ENCODE measurements at places on chromosomes 7 and 10. TPM values are rescaled to one million over a fixed set of nuclear protein-coding genes. Genes with fewer than 3 reads are reported as not detected.

- peak; percentile 58 for DNase-seq
These were observed 161.7 kb upstream of the PLXDC2 start for GRCh38 chr10:19654576-19654975.

- no peak for DNase-seq
These were observed 204.3 kb downstream of the SFMBT2 start for GRCh38 chr10:7206412-7207100.

DNA sequence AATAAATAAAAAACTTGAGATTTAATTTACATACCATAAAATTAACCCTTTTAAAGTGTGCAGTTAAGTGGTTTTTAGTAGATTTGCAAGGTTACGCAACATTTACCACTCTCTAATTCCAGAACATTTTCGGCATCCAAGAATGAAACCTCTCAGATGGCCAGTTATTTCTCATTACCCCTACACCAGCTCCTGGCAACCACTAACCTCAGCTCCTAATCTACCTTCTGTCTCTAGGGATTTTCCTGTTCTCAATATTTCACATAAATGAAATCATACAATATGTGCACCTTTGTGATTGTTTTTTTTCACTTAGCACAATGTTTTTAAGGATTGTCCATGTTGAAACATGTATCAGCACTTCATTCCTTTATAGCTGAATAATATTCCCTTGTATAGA, 45.1 kb downstream of the INPP5F start:
- peak; percentile 84 for DNase-seq

DNA sequence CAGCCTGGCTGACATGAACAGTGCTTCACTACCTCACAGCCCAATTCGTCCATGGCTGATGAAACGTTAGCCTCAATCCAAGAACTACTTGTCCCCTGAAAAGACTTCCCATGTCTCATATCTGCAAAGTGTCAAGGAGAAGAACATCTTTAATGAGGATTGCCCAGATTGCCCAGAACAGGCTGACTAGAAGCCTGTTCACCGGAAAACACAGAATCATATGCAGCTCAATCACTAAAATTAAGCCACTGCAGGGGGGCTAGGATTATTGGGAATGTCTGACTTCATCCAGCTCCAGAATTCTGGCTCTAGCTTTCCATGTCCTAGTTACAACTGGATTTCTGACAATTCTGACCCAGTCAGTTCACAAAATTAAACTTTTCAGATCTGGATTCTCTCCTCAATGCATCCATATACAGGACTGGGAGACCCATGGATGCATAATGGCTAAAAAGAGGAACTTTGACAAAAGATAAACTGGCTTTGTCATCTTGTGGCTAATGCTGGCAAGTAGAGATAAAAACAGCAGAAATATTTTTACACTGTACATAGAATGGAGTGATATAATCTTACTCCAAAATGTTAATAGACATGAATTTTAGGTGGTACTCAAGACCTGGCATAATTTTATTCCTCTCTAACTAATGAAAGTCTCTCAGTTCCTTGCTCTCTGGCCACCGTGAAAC, 467.0 kb upstream of the POT1 start:
- no peak for DNase-seq

GRCh38 chr10:8035641-8036470, 18.6 kb upstream of the GATA3 start:
- no peak for DNase-seq

GRCh38 chr7:112877691-112878460, 87.7 kb upstream of the TMEM168 start:
- no peak for DNase-seq

DNA sequence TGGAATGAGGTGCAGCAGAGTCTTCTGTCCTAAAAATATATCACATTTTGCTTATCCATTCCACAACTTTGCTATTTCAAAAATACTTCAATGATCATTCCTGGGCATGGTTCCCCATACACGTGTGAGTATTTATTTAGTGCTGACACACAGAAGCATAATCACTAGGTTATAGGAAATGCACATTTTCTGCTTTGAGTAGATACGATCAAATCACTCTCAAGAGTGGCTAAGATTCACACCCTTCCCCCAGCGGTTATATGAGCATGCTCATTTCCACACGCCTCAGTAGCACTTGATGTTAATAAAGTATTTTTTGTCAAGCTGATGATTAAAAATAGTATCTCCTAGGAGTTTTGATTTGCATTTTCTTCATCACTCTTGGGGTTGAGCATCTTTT, 93.5 kb upstream of the LRRC4 start:
- no peak for DNase-seq

GRCh38 chr7:55545496-55545895, 26.8 kb downstream of the VOPP1 start:
- peak; percentile 87 for DNase-seq

GRCh38 chr10:132710036-132710686, 75.8 kb downstream of the NKX6-2 start:
- DNase-seq: no peak

DNA sequence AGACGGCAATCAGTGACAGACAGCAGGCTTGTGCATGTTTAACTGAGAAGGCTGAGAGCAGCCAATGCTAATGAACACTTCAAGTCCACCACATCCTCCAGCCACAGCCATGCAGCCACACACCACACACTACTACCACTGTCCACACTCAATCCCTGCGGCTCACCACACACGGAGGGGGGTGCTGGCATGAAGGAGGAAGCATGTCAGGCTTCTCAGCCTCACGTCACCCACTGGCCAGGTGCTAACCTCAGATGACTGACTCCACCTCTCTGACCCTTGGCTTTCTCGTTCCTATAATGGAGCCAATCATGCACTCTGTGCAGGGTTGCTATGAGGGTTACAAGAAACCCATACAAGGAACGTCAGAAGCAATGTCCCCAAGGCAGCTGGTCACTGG, 165.4 kb upstream of the RNF32 start:
- no peak for DNase-seq

DNA sequence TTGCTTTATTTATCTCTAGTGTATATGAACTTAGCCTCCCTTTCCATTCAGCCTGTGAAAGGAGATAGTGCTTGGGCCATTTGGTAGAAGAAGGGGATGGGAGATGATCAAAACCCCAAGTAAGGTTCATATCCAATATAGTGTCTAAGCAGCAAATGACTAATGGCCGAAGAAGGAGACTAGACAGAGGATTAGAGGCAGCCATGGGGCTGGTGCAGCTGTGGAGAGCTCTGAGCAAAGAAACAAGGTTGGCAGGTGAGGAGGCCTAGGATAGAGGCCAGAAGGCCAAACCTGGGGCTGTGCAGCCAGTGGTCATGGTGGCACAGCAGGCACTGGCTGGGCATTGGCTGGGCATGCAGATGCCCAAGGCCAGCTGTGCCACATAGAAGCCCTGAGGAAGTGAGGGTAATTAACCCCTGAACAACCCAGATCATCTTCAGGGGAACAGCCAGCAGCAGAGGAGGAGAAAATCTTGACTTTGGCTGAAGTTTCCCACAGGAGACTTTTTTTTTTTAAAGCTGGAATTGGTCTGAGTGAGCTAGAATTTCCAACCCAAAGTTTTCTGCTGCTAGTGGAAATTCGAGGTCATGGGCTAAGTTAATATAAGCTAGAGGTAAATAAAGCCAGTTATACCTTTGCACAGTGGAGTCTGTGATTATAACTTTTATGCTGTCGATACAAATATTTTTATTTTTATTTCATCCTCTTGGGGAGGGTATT, 10.3 kb upstream of the CPA1 start:
- DNase-seq: no peak

GRCh38 chr10:112094984-112095383, 88.6 kb downstream of the GPAM start:
- DNase-seq: no peak

- DNase-seq: no peak
These were observed 140.7 kb upstream of the ANKRD1 start for GRCh38 chr10:91061608-91062007.

DNA sequence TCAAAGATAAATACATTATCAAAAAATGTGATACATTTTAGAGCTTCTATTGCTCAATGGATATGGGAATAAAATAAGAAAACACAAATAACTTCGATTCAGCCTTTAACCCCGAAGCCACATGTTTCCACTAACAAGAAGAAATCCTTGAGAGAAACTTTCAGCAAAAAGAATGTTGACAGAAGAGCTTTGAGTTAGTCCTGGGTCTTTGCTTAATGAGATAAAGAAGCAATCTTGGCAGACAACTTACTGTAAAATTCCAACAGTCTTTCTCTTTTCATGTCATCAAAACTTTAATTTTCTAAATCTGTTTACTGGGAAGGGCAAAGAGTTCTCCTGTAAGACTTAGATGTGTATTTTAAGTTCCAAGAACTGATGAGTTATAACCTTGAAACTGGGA, 810.2 kb downstream of the CNTNAP2 start:
- DNase-seq: no peak

Gene MARVELD1
- 39.8 TPM for total RNA-seq

Gene TSPAN13
- 15.7 TPM for total RNA-seq

Gene PHKG1
- 0.33 TPM for total RNA-seq

Gene INTS1
- 51.3 TPM for total RNA-seq

Gene CALU
- total RNA-seq: 232 TPM

Gene TMEM176A
- not detected for total RNA-seq

Gene PRRT4
- 0.24 TPM for total RNA-seq

Gene VIM
- 1,978 TPM for total RNA-seq

All from mammary epithelial cell (primary cell).